ENCODE measurements at places on chromosomes 1 and 21. TPM values are rescaled to one million over a fixed set of nuclear protein-coding genes. Genes with fewer than 3 reads are reported as not detected.

- DNase-seq = no peak
Observed at GRCh38 chr1:169724168-169724567, 9.7 kb downstream of the SELE start.

Gene FAM177B
- total RNA-seq = not detected

DNA sequence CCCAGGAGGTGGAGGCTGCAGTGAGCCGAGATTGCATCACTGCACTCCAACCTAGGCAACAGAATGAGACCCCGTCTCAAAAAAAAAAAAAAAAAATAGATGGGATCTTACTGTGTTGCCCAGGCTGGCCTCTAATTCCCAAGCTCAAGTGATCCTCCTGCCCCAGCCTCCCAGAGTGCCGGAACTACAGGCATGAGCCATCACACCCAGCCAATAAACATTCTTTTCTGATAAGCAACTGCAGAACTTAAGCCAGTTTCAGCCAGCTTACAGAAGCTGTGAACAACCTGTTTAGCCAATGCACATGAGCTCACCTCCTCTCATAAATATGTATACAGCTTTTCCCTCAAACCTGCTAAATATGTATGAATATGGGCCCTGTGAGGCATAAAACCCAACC lies 3.1 kb upstream of the MIIP start:
- DNase-seq = no peak

DNA sequence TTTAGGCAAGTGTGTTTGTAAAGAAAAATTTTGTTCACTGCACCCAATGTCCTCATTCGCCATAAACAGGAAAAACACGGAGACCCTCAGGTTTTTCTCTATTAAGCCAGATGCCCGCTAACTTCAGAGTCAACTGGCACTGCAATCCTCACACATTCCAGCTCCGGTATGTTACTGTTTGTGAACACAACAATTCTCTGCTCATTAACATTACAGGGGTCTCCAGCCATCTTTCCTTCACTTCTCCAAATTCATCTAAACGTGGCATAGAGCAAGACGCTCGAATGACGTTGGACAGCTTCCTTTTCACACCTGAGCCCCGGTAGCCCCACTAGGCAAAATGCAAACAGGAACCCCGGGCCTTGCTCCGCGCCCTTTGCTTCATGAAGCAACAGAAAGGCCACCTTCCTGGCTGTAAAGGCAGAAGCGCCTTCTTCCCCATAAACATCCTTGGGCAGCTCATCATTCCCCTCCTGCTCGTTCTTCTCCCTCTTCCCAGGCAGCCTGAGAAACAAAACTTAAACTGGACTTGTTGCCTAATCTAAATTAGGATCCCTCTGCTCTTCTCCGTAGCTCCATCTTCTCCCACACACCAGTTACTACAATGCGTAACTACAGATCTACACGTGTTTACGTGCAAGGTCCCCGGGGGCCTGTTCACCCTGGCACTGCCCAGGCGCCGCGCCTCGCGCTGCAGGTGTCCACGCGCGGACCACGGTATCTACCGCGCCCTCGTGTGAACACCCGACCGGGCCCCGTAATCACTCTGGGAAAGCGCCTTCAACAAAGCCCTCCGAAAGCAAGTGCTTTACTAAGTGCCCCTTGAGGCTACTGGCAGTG lies 1.2 kb downstream of the LBR start:
- peak; percentile 71 for DNase-seq

Gene TTLL7
- total RNA-seq = 23.8 TPM

Gene CCDC181
- 2.4 TPM for total RNA-seq

Gene NR0B2
- 9.6 TPM for total RNA-seq

GRCh38 chr1:203554071-203554470 lies 60.1 kb downstream of the OPTC start:
- no peak for DNase-seq

DNA sequence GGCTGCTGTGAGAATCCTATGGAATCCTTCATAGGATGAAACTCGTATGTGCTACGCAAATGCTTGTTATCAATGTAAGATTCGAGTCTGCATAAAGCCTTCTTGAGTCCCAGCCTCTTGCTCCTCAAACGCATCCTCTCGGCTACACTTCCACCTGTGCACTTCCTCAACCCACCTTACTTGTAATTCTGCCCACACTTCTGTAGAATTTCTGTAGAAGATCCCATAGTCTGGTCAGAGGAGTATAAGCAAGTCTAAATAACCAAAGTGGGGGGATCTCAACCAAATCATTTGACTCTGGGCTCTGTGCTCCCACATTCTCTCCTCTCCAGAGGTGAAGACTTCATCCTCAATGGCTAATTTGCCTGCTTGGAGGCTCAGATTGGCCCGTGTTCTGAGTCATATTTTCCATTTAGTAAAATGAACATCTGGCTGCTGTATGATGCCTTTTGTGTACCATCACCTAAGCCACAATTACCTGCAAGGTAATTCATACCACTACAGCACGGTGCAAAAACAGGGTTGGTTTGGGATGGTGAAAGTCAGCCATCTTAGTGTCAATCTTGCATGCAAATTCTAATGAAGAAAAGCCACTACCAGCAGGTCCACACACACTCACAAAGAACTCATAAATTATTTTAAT lies 63.2 kb downstream of the ITPKB start:
- DNase-seq = no peak

Gene FOXD2
- 0.06 TPM for total RNA-seq

DNA sequence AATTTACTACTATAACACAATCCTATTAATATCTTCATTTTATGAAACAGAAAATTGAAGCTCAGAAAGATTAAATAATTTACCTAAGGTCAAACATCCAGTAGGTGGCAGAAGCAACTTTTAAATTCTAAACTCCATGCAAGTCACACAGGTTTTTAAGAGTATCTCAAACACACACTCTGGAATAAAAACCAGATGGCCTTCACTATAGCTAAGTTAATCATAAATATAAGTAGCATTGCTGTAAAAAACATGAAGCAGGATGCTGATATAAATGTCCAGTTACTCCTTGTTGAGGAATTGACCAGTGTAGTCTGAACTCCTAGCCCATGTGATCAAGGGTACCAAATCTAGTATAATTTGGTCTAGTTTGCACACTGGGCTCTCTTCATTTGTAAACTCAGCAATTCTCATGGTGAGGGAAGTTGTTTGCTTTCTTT lies 9.4 kb upstream of the FMO3 start:
- DNase-seq = no peak
